Stimulated activated CD8-positive, alpha-beta memory T cell treated with anti-CD3 and anti-CD28 coated beads, Interleukin-7, amount 100 ng/mL, for 4 hours (primary cell): ENCODE measurements at places on chromosomes 3 and 15.

DNA sequence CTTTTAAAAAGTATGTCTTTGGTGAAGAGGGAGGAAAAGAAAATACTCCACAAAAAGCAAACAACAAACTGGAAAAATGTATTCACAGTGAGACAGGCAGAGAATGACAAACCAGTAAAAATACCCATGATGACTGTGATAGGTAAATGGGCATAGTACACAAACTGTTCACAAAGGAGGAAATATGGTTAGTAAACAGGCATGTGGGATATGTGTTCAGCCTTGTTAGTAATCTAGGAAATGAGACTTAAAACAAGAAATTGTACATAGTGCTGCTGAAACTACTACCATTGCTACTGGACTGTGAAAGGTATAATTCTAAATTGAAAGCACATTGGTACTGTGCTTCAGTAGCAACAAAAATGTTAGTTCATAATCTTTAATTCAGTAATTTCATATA, 50.1 kb downstream of the UBE2E2 start:
- DNase-seq = no peak

- DNase-seq = no peak
These were observed 8.1 kb downstream of the SUMF1 start for GRCh38 chr3:4458961-4459360.

GRCh38 chr15:39936187-39936586, 2.3 kb downstream of the EIF2AK4 start:
- DNase-seq = no peak

DNA sequence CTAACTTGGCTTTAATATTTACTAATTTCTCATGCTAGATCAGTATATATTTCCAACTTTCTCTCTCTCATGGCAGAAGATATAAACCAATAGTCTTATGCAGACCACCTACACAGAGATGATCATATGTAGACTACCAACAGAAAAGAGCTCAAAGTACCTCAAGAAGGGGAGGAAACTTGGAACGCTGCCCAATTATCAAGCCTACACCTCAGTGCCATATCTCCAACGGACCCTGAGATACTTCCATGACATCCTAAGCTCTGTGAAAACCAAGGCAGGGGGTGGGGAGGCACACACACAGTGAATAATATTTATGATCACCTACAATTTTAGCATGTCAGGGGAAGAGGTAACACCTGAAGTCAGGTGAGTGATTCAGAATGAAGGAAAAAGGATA, 100.6 kb downstream of the STAG1 start:
- DNase-seq = no peak

GRCh38 chr15:74406992-74407705, 26.6 kb downstream of the SEMA7A start:
- no peak for DNase-seq

DNA sequence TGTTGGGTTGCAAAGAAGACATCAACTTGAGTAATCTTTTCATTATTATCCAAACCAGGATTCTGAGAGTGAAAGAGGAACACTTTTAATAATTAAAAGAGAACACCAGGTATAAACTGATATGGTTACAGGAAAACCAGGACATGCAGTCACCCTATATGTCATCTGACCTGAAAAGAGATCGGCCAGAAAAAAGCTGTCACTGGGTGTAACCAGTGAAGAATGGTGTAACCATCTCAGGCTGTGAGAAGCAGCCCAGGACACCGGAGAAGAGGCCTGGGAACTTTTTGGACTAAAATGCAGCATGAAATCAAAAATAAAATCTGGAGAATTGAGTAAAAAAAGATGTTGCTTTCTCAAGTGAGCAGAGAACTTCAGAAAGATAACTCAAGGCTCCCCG, 10.1 kb upstream of the CCDC80 start:
- DNase-seq = no peak

DNA sequence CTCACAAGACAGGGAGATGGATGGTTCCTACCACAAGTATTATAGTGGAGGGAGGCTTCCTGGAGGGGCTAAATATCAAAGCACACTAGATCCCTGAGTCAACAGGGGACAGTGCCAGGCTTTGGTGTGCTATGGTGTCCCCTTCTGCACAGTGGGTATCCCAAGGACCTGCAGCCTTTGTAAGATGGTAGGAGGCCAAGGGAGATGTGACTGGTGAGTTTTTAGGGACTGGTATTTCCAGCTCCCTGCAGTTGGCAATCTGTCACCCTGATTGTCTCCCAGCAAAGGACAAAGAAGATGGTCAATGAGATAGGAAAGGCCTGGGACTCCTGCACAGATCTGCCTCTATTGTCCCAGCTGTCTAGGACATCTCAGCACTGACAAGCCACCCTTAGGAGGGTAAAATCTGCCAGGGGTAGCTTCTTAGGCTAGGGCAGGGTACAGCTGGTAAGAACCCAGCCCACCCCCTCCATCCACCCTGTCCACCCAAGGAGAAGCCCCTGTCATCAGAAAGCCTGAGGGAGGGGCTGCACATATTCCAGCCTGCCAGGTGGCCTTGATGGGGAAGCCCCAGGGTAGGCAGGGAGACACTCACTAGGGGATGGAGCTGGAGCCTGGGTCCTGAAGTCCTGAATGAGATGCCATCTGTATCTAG, 631 bp downstream of the CYP1A1 start:
- no peak for DNase-seq

DNA sequence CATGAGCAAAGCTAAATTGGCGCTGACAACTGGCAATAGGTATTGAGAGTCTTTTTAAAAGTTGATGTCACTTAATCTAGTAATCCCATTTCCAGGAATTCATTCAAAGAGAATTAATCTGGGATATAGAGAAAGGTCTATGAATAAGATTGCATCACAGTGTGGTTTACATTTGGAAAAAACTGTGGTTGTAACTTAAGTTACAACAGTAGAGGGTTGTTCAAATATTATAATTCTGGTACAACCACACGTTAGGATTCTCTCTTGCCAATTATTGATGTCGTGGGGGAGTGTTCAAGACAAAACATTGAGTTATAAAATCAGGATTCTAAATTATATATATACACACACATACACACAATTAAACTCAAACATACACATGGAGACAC, 79.8 kb downstream of the LIPC start:
- no peak for DNase-seq

GRCh38 chr3:48129921-48130320, 58.3 kb downstream of the CDC25A start:
- no peak for DNase-seq

GRCh38 chr3:133742351-133743091, 3.7 kb upstream of the TF start:
- no peak for DNase-seq
